ENCODE measurements at places on chromosomes 11 and 22.

DNA sequence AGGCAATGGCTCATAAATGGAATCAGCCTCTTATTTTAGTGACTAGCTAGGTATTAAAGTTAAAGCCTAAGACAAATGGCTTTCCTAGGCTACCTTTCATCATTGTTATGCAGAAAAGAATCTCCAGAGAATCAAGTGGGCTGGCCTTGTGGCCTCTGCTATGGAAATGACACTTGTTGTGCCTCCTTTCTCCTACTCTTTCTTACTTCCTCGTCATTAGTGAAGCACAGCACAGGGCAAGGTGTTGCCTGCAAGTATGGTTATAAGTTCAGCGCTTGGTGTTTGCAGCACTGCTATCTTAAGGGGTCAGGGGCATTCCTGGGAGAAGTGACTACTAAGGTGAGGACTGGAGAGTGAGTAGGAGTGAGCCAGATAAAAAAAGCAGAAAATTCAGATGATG is 45.4 kb upstream of the GLYATL1 start:
- DNase-seq, result no peak

- DNase-seq, result no peak
Observed at GRCh38 chr11:72425053-72425980, 9.0 kb downstream of the CLPB start.

- DNase-seq, result no peak
Observed at GRCh38 chr11:100776212-100776896, 89.3 kb downstream of the ARHGAP42 start.

GRCh38 chr22:49550141-49550430 is 277.6 kb downstream of the BRD1 start:
- no peak for DNase-seq

DNA sequence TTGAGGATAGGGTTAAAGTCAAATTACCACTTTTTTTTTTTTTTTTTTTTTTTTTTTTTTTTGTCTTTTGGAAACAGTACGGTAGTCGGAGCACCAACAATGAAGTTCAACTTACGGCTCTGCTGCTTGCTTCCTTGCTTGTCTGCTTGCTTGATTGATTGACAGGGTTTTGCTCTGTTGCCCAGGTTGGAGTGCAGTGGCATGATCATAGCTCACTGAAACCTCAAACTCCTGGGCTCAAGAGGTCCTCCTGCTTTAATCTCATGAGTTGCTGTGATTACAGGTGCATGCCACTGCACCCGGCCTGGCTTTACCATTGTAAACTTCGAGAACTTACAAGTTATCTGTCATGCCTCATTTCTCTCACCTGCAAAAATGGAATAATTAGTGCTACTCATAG is 5.8 kb downstream of the SGSM3 start:
- DNase-seq, result no peak

DNA sequence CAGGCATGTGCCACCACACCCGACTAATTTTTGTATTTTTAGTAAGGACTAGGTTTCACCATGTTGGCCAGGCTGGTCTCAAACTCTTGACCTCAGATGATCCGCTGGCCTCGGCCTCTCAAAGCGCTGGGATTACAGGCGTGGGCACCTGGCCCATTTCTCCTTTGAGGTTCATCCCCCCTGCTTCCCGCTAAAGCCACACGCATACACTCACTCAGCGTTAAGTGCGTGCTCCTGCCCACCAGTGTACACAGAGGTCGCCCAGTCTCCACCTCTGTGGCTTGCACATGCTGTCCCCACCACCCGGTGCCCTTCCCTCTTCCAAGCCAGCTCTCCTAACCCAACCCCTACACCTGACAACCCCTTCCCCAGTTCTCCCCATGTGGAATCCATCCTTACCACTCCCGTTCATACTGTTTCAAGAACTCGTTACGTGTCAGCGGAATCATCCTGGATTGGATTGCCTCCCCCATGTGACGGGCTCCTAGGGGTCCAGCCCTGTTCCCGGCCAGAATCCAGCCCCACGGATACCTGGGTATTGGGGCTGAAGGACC is 15.7 kb upstream of the CYTH4 start:
- no peak for DNase-seq

GRCh38 chr11:8729837-8730696 is 47.5 kb downstream of the RPL27A start:
- no peak for DNase-seq

GRCh38 chr11:68498321-68498720 is 37.8 kb downstream of the PPP6R3 start:
- DNase-seq, result no peak

DNA sequence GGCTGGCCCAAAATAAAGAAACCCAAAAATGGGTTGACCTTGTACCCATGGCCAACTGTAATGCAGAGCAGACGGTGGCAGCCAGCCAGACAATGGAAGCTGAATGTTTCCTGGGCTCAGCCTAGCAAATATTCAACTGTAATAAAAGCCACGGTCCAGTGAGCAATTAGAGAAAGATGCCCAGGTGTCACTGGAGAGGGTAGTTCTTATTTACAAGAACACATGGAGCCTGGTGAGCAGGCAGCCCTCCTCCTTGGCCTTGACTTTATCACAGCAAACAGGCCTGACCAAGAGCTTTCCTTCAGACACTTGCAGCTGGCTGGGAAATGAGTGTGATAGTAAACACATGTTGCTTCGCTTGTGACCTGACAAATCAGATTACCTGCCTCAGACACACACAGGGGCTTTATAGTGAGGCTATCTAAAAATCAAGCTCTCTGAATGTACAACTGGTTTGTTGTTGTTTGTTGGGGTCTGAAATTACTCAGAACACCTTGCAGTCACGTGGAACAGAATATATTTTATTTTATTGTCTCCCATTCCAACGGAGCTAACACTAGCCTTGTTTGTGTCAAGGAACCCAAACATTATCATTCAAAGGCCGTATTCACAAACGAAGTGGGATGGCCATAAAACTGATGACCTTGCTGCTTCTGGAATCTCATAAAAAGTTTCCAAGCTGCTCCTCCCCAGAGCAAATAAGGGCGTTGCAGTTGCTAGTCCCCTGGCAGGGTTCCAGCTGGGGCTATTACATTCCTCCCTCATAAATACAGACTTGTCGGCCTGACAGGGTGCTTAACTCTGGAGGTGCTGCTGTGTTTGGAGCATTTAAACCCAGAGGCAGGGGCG is 161.1 kb downstream of the BBOX1 start:
- no peak for DNase-seq

All from stimulated activated CD4-positive, alpha-beta T cell treated with anti-CD3 and anti-CD28 coated beads, Interleukin-2, amount 100 ng/mL, for 4 hours (primary cell).